COR-L47 (cell line): ENCODE measurements at places on chromosomes 2 and 18.

DNA sequence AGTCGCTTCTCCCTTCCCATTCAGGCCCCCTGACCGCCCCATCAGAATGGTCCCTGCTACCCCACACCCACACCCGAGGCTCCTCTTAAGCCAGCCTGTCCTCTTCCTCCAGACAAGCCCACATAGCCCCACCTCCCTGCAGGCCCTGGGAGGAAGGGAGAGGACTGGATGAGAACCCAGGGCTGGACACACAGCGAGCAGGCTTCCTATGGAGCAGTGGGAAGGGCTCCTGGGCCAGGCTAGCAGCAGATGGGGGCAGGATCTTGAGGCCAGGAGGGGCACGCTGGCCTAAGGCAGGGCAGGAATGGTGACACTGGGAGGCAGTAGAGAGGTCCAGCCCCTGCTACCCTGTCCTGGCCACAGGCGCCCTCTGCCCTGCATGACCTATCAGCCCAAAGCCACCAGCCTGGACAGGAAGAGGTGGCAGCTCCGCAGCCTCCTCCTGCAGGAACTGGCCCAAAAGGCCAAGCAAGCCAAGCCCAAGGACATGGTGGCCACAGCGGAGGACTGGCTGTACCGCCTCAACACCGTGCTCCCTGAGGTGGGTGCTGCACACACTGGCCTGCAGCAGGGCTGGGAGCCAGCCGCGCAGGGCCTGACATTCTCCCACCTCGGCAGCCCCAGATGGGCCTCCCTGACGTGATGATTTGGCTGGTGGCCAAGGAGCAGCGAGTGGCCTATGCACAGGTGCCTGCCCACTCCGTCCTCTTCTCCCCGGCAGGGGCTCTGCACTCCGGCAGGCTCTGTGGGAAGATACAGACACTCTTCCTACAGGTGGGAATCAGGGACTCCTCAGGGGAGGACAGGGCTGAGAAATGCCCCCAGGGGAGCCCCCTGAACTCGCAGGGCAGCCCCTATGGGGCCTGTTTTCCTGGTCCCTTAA lies 43.3 kb downstream of the FER1L5 start:
- peak; percentile 57 for DNase-seq

DNA sequence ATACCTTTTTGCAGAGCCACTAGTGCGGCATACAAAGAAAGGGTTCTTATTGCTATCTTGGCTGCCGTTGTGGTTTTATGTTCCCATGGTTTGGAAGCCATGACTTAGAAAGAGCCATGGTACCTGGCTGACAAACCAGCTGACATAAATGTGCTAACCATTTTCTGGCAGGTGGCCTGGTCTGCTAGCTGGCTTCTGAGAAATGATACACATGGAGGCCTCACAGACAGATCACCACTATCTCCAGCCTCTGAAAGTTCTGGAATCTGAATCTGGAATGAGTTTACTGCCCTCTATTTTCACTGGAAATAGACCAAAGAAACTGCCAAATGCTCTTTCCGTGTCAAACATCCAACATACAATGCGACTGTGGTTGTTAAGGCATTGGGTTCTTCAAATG lies 123.7 kb downstream of the QPCT start:
- DNase-seq, result no peak

GRCh38 chr18:57780318-57780705 lies 22.8 kb downstream of the ATP8B1 start:
- DNase-seq, result peak; percentile 84

DNA sequence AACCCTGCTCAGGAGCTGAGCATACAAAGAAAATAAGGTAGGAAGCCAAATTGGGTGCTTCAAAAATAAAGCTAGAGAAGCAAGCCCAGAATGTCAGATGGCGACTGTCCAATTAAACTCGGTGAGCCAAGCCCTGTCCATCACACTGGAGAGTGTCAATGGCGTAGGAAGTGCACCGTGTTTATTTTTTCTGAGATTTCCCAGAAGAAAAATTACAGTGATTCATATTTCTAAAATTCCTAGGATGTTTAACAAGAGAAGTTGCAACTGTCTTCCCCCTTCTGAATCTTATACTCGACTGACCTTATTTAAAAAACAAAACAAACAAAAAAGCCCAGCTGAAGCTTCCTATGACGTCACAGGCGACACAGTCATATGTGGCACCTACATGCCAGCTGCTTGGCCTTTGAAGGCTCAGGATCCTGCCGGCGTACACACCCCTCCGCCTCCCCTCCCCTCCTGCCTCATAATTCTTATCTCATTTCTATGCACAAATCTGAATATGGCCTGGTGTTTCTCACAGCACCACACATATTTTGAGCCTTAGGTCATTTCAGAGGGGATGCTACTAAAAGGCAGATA lies 60.8 kb downstream of the MBP start:
- DNase-seq, result no peak

DNA sequence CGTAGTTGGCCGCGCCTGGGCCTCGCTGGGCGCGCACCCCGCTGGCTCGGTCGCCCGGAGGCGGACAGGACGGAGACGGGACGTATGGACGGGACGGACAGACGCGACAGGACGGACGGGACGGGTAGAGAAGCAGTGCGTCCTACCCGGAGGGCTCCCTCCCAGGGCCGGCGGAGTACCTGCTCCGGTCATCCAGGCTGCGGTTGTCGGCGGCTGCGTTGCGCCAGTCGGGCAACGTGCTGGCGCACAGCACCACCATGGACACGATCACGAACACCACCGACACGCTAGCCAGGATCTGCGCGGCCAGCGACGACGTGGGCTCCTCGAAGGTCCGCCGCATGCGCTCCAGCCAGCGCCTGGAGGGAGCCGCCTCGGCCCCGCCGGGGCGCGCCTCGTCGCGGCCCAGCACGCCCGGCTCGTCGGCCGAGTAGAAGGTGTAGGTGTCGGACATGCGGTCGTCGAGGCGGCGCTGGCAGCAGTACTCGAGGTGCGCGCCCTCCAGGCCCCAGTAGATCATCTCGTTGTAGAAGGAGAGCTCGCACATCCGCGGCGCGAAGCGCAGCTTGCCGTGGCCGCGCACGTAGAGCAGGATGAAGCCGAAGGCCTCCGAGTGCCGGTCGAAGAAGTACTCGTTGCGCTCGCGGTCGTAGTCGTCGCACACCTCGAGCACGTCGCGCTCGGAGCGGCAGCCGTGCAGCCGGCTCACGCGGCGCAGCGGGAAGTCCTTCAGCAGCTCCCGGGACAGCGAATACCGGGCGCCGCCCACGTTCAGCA lies 903 bp downstream of the KCNG3 start:
- peak; percentile 54 for DNase-seq

- no peak for DNase-seq
Measured at GRCh38 chr2:237154884-237155851, 69.5 kb downstream of the COPS8 start.

- no peak for DNase-seq
Measured at GRCh38 chr2:54081574-54081973, 33.8 kb upstream of the ACYP2 start.

- no peak for DNase-seq
Measured at GRCh38 chr2:234025466-234025865, 25.0 kb upstream of the SPP2 start.

DNA sequence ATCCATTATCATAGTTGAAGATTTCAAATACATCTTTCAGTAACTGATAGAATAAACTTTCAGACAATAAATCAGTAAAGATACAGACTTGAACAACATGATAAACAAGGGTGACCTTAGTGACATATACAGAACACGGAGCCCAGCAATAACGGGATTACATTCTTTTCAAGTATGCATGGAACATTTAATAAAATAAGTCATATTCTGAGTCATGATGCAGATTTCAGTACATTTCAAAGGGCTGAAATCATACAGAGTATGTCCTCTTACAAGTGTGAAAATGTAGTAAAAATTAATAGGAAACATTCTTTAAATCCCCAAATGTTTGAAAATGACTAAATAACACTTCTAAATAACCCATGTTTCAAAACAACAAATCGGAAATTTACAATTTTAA lies 17.2 kb upstream of the KLHL29 start:
- no peak for DNase-seq

DNA sequence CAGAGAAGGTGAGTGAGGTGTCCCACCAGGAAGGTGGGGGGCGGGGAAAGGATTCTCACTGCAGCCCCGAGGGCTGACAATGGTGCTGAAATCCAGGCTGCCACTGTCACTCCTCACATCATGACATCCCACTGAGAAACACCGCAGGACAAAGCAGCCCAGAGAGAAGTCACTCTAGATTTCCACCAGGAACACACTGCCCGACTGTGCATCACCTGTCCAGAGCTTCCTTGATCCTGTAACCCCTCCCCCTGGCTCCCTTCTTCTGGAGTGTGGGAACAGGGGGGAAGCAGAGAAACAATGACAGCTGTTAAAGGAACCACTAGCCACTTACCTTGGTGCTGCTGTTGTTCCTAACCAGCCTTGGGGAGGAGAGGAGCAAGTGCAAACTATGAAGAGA lies 69.9 kb downstream of the MRO start:
- no peak for DNase-seq

DNA sequence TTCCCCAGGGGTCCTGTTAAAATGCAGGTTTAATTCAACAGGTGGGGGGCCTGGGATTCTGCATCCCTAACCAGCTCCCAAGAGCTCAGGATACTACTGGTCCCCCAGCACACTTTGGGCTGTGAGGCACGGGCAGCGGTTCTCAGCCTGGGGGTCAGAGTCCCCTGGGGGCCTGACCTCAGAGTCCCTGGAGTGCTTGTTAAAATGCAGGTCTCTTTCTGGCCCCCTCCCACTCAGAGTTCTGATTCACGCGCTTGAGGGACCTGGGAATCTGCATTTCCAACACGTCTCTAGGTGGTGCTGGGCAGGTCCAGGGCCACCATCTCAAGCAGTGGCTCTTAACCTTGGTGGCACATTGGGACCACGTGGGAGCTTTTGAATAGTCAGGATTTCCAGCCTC lies 2.8 kb upstream of the OTOS start:
- no peak for DNase-seq

DNA sequence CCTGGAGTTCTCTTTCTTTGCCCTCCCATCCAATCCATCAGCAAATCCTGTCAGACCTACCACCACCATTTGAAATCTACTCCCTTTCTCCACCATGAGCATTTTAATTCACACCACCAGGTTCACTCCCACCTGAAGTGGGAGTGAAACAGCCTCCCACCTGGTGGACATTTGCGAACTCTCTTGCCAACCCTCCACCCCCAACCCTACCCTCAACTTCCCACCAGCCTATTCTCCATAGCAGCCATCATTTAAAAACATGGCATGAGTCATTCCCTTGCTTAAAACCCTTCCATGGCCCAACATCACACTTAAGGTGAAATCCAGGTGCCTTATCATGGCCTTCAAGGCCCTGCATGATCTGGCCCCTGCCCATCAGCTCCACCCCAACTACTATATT lies 3.5 kb downstream of the RTKN start:
- DNase-seq, result no peak
